ENCODE measurements at places on chromosomes 5 and 9.

- no peak for DNase-seq
These were observed 57.8 kb downstream of the PHAX start for GRCh38 chr5:126658561-126658960.

DNA sequence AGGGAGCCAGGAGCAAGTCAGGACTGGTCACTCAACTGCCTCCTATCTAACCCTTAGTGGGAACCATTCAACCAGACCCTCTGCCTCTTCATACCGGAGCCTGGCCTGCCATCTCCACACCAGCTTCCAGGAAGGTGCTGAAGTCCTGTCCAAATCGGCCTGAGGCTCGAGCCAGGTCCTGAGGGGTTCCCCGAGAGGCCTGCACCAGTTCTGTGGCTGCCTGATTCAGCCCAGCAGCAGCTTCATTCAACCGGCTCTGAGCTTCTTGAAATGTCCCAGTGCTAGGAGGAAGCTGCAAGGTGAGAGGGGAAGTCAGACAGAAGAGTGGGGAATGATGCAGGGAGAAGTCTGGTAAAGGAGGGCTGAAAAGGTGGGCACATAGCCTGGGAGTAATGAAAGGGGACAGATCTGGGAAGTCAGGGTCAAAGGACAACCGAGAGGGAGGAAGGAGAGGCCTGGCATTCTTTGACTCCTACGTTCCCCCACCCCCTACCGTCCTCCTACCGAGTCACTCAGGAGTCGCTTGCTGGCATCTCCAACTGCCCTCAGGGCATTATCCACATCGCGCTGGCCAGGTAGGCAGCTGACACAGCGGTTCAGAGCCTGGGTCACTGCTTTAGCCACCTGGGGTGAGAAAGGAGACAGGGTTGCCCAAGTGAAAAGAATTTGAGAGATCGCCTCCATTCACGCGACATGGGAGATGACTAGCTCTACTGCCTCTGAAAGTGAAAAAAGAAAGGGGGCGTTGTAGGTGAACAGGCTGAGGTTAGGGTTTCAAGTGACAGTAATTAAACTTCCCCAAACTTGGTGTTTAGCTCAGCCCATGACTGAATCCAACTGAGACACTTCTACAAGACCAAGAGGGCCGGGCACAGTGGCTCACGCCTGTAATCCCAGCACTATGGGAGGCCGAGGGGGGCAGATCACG lies 20.2 kb downstream of the TLN1 start:
- DNase-seq = no peak

DNA sequence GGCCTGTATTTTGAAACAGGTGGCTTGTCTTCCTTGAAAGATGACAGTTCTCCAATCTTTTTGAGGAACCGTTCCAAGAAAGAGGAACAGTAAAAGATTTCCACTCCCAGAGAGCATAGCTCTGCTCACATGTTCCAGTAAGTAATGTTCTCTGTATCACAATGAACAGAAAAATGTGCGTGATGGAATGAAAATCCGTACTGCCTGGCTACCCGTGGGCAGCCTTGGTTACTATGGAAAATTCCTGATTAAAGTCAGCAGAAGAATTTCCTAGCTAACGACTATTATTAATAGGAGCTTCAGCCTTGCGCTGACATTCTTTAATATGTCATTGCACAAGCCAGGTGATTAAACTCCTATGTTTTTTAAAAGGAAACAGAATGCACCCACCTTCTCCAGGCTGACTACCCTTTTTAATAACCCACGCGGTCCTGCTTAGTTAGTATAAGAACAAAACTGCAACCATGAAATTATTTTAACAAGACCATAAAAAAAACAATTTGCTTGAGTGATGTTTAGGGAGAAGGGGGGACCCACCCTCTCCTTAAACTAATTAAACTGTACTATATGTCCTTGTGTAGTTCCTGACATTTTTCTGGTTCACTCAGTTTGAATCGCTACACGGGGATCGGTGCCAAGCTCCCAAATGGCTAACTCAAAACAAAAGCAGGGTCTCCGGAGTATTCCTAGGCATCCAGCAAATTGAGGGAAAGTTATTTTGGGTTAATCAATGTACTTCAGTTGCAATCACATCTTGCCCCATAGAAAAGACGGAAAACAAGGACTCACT lies 54.8 kb upstream of the CPEB4 start:
- no peak for DNase-seq

- peak; percentile 89 for DNase-seq
These were observed 73.7 kb upstream of the FST start for GRCh38 chr5:53406630-53407316.

- DNase-seq = no peak
These were observed 28.8 kb downstream of the TRPM6 start for GRCh38 chr9:74858751-74859414.

DNA sequence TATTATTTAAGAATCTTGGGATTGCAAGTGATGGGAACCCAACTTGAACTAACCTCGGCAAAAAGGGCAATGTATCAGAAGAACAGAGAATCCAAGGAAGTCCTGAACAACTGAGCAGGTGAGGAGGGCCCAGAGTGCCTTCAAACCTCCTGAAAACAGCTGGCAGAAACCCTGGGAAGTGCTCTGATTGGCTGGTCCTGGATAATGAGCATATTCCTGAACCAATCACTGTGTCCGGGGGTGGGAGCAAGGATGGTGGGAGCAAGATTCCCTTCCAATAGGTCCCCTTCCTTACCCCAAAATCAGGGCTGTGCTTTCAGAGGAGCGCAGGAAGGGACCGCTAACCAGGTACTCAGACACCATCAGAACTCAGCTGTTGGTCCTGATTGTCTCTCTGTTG lies 31.9 kb upstream of the TBC1D2 start:
- DNase-seq = no peak

DNA sequence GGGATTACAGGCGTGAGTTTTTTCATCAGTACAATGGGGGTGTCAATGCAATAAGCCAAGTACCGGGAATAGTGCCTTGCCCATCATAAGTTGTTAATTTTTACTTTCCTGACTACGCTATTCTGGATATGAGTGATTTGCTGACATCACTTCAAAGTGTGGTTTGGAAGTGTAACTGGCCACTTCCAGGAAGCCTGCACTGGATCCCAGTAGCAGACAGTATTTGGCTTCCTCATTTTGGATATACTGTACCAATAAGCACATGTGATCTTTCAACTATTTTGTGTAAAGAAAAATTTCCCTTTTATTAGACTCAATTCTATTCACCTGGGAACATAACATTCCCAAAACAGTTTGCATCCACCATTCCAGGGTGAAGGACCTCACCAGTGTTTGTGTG lies 417.7 kb upstream of the KLF4 start:
- DNase-seq = no peak

DNA sequence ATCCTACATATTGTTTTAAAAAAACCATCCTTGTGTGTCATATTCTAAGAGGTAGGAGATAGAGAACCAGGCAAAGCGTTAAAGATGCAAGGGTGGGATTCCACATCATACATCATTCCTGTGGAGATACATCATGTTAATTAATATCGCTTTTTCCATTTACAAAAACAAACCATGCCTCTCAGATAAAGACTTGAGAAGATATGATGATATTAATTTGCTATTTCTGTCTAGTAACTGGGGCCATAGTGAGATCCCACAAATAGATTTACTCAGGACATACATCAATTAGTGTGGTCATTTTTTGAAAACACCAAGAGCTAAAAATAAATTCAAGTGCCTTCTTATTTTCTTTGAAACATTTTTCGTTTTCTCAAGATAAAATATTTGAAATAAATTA lies 165.4 kb upstream of the TARS1 start:
- DNase-seq = no peak

GRCh38 chr9:2570615-2571479 lies 50.7 kb upstream of the VLDLR start:
- DNase-seq = peak; percentile 82

GRCh38 chr5:33439905-33440481 lies 772 bp upstream of the TARS1 start:
- peak; percentile 37 for DNase-seq

- no peak for DNase-seq
These were observed 81.9 kb downstream of the RMI1 start for GRCh38 chr9:84062538-84062937.

- DNase-seq = no peak
These were observed 9.0 kb downstream of the DBH start for GRCh38 chr9:133645021-133645765.

GRCh38 chr9:23380821-23381220 lies 445.2 kb downstream of the ELAVL2 start:
- DNase-seq = no peak

DNA sequence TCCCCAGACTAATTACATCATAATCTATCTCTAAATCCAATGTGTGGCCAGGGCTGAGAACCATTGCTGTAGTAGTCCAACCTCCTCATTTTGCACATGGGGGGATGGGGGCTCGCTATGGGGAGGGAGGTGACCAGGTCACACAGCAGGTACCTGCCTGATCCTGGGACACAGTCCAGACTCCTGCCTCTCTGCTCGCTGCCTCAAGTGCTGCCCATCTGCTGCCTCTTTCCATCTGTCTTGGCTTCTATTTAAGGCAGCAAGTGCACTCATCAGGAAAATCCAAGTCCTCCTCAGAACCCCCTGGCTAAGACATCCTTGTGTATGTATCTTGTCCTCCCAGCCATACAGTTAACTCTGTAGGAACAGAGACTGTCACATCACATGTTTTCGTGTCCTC lies 57.7 kb upstream of the FRRS1L start:
- DNase-seq = no peak

GRCh38 chr5:54860321-54860720 lies 125.1 kb downstream of the ESM1 start:
- no peak for DNase-seq

DNA sequence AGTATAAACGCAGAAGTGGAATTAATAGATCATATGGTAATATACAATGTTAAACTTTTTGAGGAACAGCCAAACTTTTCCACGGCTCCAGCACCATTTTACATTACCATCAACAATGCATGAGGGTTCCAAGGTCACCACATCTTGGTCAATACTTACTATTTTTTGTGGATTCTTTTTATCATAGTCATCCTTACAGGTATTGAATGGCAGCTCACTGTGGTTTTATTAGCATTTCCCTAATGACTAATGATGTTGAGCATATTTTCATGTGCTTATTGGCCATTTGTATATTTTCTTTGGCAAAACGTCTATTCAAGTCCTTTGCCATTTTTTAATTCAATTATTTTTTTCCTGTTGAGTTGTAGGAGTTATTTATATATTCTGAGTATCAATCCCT lies 14.1 kb upstream of the RAPGEF6 start:
- peak; percentile 29 for DNase-seq

DNA sequence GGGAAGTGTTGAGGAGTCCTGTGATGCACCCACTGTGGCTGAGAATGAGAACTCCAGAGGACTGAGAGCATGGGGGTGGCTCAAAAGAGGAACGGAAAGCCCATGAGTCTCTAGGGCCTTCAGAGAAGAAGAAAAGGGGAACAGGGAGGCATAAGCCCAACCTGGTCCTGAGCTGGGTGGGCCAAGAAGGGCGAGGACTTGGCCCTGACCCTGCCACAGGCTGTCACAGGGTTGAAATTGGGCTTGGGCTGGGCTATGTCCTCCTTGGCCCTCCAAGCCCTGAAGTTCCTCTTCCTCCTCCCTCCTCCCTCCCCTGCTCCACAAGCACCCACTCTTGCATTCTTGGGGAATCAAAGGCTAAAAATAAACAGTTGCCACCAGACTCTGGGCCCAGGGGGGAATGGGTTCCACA lies 49.3 kb upstream of the PPARGC1B start:
- no peak for DNase-seq

GRCh38 chr9:128771094-128771721 lies 519 bp downstream of the ZER1 start:
- peak; percentile 39 for DNase-seq

DNA sequence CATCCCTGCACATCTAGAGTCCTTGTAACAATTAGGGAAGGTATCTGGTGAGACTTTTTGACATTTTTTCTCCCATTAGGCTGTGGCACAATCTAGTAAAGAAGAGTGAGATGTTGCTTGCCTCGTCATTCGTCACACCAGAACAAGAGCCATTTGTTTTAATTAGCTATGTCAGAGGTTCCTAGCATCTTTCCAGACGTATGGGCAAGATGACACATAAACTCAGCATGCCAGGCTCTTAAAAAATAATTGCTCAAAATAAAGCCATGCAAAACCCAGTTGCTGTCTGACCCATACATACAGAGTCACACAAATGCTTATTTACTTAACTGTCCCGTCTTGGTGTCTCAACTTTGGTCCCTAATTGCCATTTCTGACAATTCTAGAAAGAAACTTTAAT lies 125.9 kb downstream of the TRPM3 start:
- no peak for DNase-seq

DNA sequence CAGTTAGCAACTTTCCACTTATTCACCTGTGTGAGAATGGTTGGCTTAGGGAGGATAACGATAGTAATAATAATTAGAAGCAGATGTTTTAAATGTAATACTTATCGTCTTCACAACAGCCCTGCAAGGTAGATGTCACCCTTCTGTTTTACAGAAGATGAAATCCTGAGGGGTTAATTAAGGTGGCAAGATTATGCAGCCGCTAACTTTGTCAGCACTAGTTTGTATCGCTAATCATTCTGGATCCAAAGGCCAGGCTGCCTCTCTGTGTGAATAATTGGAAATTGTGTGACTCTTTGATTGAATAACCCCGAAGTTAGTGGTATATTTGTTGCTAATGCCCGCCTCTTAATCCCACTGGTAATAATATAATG lies 635 bp downstream of the IFT74 start:
- DNase-seq = no peak

DNA sequence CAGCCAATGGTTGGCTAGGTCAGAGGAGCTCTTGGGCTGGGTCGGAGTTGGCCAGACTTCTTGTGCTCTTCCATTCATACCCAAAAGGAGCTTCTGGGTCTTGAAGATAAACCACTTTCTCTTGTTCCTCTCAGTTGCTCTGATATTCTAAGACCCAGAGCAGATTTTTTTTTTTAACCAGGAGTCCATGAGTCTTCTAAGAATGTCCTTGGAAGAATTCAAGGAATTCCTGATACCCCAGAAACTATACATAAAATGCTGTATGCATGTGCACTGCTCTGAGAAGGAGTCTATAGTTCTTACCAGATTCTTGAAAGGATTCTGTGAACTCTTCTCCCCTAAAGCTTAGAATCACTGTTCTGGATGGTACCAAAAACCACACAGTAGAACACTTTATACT lies 9.9 kb upstream of the PALM2AKAP2 start:
- DNase-seq = no peak

DNA sequence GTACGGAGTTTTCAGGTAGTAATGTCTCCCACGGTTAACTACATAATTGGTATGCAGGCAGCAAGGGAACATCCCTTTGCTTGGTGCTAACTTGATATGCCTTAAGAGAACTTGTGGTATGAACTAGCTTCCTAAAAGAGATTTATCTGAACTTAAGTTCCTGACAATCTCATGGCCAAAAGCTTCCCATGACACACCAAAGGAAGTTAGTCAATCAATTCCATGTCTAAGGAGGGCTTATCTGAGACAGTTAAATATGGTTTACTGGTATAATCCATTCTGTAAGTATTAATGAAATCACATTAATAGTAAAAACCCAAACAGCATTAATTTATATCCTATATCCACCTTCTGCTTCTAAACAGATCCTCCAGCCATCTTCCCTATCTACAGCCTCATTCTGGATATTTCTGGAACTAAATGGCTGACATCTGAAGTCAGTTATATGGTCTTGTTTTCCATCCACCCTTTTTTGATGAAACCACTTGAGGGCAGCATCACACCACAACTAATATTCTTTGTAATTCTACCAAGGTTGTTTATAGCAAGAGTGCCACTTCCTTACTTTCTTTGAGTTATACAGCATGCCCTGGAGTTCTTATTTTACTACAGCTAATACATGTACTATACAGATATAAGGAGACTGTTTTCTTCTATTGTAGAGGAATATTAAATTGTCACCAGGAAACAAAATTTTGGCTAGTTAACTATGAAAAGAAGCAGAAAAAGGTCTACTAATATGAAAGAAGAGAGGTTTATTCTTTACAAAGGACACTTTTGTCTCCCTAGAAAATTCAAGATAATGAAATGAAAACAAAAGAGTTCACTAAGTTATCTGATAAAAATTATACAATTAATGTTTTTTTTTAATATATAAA lies 34.7 kb downstream of the SHOC1 start:
- peak; percentile 85 for DNase-seq

Data from lung microvascular endothelial cell (primary cell).